ENCODE measurements at places on chromosomes 1 and 21.

- no peak for DNase-seq
These were observed 792.0 kb downstream of the LTN1 start for GRCh38 chr21:28200726-28201125.

DNA sequence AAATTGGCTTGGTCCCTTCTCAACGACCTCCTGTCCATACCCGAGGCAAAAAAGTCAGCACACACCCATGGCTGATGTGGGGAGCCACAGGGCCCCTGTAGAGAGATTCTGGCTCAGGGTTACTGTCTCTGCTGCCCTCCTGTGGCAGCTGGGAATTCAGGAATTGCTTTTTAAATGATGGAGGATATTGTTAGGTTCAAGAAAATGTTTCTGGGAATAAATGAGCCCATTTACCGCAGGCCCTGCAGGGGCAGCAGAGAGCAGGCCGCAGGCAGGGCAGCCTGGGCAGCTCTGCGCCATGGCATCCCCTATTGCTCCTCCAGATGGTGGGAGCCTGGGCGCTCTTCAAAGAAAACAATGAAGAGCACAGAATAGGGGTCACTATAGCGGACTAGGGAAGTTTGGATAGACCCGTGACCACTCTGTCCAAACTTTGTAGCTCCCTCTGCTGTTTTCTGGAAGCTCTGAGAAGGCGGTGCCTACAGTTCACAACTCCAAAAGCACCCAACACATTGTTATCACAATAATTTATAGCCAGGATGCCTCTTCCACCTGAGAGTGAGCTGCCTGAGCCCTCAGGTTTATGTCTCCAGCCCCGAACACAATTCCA is 201.1 kb downstream of the BACH1 start:
- no peak for DNase-seq

- DNase-seq: no peak
These were observed 330.4 kb upstream of the BRINP3 start for GRCh38 chr1:190808035-190808434.

DNA sequence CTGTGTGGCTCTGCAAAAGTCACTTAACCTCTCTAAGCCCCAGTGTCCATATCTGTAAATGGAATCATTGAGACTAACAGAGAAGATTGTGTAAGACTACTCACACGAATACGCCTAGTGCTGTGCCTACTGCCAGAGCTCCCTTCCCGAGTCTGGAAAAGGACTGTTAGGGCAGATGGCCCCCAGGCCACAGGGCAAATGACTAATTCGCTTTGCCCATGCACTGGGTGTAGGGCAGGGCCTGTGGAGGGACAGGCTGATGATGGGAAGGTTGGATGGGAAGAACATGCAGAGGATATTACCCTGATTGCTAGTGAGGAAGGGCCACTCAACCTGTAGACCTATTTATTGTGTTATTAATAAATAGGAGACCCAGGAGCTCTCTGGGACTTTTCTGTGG is 4.2 kb upstream of the GPR61 start:
- no peak for DNase-seq

GRCh38 chr1:223242382-223242955 is 99.4 kb upstream of the TLR5 start:
- DNase-seq: no peak

- no peak for DNase-seq
These were observed 40.4 kb downstream of the SLC35D1 start for GRCh38 chr1:67013573-67013972.

- DNase-seq: no peak
These were observed 61.6 kb downstream of the CD46 start for GRCh38 chr1:207813512-207813881.

GRCh38 chr1:232737917-232738316 is 67.3 kb upstream of the MAP10 start:
- DNase-seq: no peak

DNA sequence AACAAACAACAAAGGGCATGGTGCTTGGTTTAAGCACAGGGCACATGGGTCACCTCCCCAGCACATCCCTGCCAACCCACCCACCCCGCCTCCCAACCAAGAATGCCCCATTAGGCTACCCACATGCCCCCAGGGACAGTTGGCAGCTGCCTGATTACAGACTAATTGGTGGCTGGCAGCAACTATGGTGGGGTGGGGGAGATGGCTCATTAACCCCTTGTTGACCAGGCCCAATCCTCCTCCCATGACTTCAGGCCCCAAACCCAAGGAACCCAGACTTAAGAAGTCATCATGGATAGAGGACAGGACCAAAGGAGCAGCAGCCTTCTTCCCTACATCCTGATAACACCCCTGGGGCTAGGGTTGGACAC is 1.3 kb downstream of the RIMS3 start:
- no peak for DNase-seq
